GM19239 (cell line): ENCODE measurements at places on chromosomes 16 and 17.

GRCh38 chr16:12538667-12539091 lies 265.0 kb downstream of the CPPED1 start:
- DNase-seq, result no peak

GRCh38 chr17:9177212-9177611 lies 155.9 kb downstream of the NTN1 start:
- no peak for DNase-seq

DNA sequence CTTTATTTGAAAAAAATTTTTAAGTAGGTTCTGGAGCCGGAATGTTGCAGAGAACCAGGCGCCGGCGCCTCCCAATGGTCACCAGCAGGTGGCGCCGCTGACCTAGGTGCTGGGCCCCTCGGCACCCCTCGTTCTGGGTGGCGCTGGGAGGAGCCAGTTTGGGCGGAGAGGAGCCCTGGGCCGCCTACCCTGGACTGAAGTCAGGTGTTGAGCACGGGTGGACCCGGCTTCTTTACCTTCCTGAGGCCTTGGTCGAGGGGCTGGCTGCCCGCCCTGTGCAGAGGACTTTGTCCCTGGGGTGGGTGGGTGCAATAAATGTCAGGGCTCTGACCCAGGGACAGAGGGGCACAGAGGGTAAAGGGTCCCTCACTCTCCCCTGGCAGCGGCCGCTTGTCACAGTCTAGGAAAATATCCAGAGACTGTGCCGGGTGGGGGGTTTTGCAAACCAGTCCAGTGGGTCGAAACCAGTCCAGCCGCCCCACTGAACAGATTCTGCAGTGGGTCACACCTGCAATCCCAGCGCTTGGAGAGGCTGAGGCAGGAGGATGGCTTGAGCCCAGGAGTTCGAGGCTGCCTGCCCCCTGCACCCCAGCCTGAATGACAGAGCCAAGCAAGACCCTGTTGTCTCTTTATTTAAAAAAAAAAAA lies 30.1 kb upstream of the TNFRSF13B start:
- peak; percentile 85 for DNase-seq

GRCh38 chr17:28049071-28049470 lies 6.6 kb downstream of the NLK start:
- no peak for DNase-seq

GRCh38 chr17:44969144-44969780 lies 1.2 kb upstream of the C1QL1 start:
- no peak for DNase-seq

DNA sequence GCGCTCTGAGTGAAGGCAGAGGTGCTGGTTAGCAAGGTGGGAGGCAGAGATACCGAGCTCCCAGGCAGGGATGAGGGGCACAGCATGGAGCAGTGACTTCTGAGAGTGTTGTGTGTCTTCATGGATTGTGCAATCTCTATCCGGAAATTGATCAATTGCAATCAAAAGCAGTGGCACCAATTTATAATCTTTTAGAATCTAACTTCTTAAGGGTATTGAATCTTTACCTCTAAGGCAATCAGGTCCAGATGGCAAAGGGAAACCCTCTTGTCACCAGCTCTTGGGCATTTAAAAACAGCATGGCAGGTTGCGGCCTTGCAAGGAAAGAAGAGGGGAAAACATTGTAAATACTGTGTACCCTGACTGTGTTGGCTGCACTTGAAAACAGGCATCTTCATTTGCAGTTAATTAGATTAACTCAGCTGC lies 58.0 kb upstream of the MRTFB start:
- DNase-seq, result no peak

GRCh38 chr16:75002474-75002873 lies 3.6 kb downstream of the ZNRF1 start:
- no peak for DNase-seq

DNA sequence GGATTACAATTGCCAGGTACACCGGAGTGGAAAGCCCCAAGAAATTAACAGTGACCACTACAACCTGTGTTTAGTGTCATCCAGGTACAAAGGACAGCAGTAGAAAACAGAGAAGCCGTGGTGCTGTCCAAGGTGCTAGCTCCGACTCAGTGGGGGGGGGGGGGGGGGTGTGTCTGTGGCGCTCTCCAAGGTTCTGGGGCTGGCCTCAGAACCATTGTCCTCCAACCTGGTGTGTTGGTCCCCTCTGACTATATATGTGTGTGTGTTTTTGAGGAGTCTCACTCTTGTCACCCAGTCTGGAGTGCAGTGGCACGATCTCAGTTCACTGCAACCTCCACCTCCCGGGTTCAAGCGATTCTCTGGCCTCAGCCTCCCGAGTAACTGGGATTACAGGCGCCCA lies 5.8 kb upstream of the ZNF23 start:
- DNase-seq, result no peak

- DNase-seq, result no peak
Measured at GRCh38 chr17:46842835-46843234, 8.5 kb upstream of the WNT9B start.

- no peak for DNase-seq
Measured at GRCh38 chr17:5069724-5070123, 8.5 kb upstream of the ZFP3 start.

DNA sequence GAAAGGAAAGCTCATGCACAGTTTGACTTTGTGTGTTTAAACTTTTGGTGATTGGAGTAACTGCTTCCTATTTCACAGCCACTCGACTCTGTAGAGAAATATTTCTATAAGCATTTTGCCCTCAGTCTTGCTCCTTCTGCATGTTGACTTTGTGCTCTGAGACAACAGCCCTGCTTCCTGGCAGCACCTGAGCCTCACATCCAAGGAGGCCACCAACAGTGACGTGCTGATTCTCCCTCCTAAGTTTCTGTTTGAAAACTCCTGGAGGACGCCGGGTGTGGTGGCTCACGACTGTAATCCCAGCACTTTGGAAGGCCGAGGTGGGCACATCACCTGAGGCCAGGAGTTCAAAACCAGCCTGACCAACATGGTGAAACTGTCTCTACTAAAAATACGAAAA lies 23.9 kb upstream of the WSB1 start:
- DNase-seq, result no peak

- peak; percentile 18 for DNase-seq
Measured at GRCh38 chr16:80144191-80144590, 396.6 kb upstream of the DYNLRB2 start.

DNA sequence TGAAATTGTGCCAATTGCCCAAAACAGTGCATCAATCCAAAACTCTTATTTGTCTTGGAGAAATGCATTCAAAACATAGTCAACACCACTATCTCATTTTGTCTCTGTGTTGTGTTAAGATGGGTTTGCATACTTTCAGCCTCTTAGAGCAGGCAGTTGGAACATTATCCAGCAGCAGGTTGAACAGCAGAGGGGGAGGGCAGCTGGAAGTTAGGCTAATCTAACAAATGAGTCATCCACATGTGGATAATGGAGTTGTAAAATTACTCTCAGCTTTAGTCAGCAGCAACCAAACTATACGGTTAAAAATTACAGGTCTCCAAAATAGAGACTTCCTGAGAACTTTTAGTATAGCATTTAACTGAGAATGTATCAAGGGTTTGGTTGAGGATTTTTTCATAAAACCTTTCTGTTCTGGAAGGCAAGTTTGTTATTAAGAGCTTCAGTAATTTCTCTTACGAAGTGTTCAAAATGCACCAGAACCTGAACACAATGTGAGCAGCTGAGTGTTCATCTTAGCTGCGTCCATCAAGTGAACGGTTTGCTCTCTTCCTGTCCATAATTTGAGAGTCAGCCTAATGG lies 46.3 kb downstream of the PRKCA start:
- DNase-seq, result no peak

DNA sequence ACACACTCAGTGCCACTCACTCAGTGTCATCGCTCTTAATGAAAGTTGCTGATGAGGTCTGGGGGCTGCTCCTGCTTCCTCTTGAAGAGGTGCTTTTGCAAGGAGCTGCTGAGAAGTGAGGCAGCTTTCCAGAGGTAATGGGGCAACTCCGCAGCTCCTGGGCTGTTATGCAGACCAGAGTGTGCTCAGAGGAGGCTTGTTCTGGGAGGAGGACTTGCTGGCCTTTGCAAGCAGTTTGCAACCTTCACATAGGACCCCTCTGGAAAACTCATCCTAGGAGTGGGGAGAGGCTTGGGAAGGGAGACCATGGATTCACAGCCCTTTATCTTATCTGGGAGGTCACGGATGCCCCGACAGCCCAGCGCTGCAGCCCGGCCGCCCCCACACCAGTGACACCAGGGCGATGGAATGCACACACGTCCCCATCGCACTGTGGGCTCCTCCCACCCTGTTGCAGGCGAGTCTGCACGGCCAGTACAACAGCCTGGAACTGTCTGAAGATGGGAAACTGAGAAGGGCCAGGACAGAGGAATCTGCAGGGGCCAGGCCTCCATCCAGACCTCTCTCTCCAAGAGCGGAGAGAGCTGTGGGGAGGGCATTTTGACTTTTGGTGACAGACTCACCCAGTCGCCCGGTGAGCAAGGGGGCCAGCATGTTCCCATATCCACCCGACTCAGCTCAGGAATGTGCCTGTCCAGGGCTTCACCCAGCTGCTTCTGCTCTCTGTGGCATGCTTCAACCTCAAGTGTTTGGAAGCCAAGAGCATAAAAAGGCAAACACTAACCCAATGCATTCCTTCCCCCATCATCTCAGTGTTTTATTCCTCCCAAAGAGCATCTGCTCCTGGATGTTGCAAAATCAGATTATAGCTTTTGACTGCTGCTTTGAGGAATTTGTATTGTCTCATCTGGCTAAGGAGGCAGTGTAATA lies 78.6 kb upstream of the ZNF469 start:
- DNase-seq, result no peak

- DNase-seq, result no peak
Measured at GRCh38 chr16:57923841-57924240, 47.1 kb downstream of the CNGB1 start.

DNA sequence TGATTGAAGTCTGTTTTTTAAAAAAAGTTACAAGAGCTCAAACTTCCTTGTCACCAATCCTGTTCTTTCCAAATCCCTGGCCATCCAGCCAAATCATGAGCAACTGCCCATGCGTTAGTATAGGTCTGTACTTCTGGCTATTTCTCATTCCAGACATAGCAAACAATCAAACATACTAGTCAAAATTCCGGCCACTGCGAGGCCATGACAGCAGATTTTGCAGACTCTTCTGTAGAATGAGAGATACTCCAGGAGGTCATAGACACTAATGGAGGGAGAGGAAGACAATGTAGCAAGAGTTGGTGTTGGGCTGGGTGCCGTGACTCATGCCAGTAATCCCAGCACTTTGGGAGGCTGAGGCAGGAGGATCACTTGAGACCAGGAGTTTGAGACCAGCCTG lies 50.9 kb downstream of the BCL7C start:
- no peak for DNase-seq
